ENCODE measurements at places on chromosomes 11 and 22. TPM values are rescaled to one million over a fixed set of nuclear protein-coding genes. Genes with fewer than 3 reads are reported as not detected.
A peak's percentile ranks its signal among the peaks of the same experiment; 100 is the strongest.

GRCh38 chr11:115886422-115886733, 382.2 kb upstream of the CADM1 start:
- H3K4me3 ChIP-seq, result no peak overlapping the region
- DNase-seq, result no peak
- no peak overlapping the region for H3K27ac ChIP-seq

- no peaks in the 10 kb centered on the region for H3K4me1 ChIP-seq
- H3K36me3 ChIP-seq, result no peaks in the 10 kb centered on the region
- no peak for DNase-seq
- no peak overlapping the region for H3K4me3 ChIP-seq
Observed at GRCh38 chr22:10741210-10741609, 4786.8 kb upstream of the OR11H1 start.

- no peaks in the 10 kb centered on the region for H3K36me3 ChIP-seq
- H3K4me1 ChIP-seq, result no peaks in the 10 kb centered on the region
- no peaks in the 10 kb centered on the region for H3K27me3 ChIP-seq
- H3K4me3 ChIP-seq, result no peak overlapping the region
Observed at GRCh38 chr22:48157676-48158075, 1395.2 kb downstream of the TBC1D22A start.

GRCh38 chr22:26756675-26757293, 99.4 kb downstream of the MIAT start:
- no peak overlapping the region for H3K27ac ChIP-seq
- no peaks in the 10 kb centered on the region for H3K36me3 ChIP-seq
- H3K27me3 ChIP-seq, result no peaks in the 10 kb centered on the region
- H3K4me1 ChIP-seq, result peaks cover 16% of the 10 kb centered on the region

- H3K4me1 ChIP-seq, result no peaks in the 10 kb centered on the region
- no peak for DNase-seq
- H3K4me3 ChIP-seq, result no peak overlapping the region
- H3K27ac ChIP-seq, result no peak overlapping the region
Observed at GRCh38 chr22:25680956-25681355, 61.0 kb upstream of the MYO18B start.

GRCh38 chr11:68683536-68684384, 584 bp upstream of the GAL start:
- H3K36me3 ChIP-seq, result peaks cover 7% of the 10 kb centered on the region
- H3K27me3 ChIP-seq, result peaks cover 11% of the 10 kb centered on the region
- no peak for DNase-seq
- H3K27ac ChIP-seq, result no peak overlapping the region
- H3K4me3 ChIP-seq, result peak overlapping the region; percentile 44

DNA sequence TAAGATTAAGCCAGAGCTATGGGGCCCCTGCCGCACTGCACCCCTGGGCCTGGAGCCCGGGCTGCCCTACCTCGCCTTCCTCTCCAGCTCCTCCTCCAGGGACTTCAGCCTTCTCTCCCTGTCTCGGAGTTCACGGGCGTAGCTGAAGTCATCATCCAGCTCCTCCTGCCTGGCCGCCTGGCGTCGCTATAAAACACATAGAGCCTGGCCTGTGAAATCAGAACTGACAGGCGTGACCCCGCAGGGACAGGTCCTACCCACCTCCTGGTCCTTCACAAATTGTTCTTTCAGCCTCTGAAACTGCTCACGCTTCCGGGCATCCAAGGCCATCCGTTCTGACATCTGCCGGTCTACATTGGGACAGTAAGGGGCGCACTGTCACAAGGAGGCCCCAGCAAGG, 20.8 kb downstream of the TUBGCP6 start:
- no peak for DNase-seq
- no peak overlapping the region for H3K27ac ChIP-seq
- no peaks in the 10 kb centered on the region for H3K27me3 ChIP-seq
- no peak overlapping the region for H3K4me3 ChIP-seq
- peaks cover 4% of the 10 kb centered on the region for H3K4me1 ChIP-seq

- no peak overlapping the region for H3K4me3 ChIP-seq
- no peaks in the 10 kb centered on the region for H3K4me1 ChIP-seq
- no peaks in the 10 kb centered on the region for H3K27me3 ChIP-seq
- H3K27ac ChIP-seq, result no peak overlapping the region
Observed at GRCh38 chr11:114088836-114089235, 29.3 kb downstream of the ZBTB16 start.

DNA sequence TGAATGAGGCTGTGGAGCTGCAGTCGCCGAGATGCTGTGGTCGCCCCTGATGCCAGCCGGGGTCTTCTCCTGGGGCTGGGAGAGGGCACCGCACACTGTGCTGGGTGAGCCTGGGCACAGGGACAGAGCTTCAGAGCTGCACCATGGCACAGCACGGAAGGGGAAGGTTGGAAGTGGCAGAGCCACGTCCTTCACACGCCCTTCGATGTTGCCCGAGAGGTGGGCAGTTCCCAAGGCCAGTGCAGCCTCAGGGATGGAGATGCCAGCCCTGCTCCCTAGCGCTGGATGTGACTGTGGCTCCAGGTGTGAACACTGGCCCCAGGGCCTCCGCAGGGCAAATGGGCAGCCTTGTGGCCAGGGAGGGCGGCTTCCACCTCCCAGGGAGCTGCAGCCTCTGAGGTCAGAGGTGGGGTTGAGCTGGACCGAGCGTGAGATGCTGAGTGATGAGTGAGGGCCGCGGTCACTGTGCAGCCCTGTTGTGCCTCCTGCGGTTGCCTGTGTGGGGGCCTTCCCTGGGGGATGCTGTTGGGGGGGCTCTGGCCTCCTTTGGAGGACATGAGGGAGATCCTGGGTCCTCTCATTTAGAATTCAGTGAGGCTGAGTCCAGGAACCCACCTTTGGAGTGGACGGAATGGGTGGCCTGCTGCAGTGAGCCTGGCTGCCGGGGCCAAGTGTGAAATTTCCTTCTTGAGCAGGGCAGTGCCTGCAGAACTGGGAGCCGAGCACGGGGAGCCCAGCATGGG, 1090.0 kb downstream of the BRD1 start:
- no peaks in the 10 kb centered on the region for H3K27me3 ChIP-seq
- no peaks in the 10 kb centered on the region for H3K36me3 ChIP-seq
- no peaks in the 10 kb centered on the region for H3K4me1 ChIP-seq
- no peak for DNase-seq
- no peak overlapping the region for H3K4me3 ChIP-seq
- H3K27ac ChIP-seq, result no peak overlapping the region

- H3K36me3 ChIP-seq, result no peaks in the 10 kb centered on the region
- H3K27me3 ChIP-seq, result no peaks in the 10 kb centered on the region
- no peak overlapping the region for H3K4me3 ChIP-seq
- DNase-seq, result no peak
Observed at GRCh38 chr11:34411791-34412190, 26.9 kb upstream of the CAT start.

- no peaks in the 10 kb centered on the region for H3K27me3 ChIP-seq
- no peaks in the 10 kb centered on the region for H3K36me3 ChIP-seq
- H3K27ac ChIP-seq, result no peak overlapping the region
- H3K4me3 ChIP-seq, result peak overlapping the region; percentile 3
- DNase-seq, result peak; percentile 50
Observed at GRCh38 chr11:128582496-128583366, 4.6 kb downstream of the ETS1 start.

DNA sequence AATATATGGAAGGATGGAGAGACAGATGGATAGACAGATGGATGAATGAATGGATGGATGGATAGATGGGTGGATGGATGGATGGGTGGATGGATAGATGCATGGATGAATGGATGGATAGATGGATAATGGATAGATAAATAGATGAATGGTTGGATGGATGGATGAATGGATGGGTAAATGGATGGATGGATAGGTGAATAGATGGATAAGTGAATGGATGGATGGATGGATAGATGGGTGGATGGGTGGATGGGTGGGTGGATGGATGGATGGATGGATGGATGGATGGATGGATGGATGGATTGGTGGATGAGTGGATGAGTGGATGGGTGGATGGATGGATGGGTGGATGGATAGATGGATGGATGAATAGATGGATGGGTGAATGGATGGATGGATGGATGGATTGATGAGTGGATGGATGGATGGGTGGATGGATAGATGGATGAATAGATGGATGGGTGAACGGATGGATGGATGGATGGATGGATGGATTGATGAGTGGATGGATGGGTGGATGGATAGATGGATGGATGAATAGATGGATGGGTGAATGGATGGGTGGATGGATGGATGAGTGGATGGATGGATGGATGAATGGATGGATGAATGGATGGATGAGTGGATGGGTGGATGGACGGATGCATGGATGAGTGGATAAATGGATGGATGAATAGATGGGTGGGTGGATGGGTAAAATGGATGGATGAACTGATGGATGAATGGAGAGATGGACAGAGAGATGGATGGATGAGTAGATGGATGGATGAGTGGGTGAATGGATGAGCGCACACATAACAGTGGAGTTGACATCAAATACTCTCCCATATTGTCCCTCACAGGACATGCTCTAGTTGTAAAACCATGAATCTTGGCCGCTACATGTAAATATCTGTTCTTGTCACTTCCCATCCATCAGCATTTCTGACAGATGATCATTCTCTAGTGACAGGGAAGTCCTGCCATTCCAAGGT, 8.8 kb downstream of the LSP1 start:
- no peaks in the 10 kb centered on the region for H3K36me3 ChIP-seq
- peaks cover 8% of the 10 kb centered on the region for H3K4me1 ChIP-seq
- DNase-seq, result no peak
- H3K4me3 ChIP-seq, result no peak overlapping the region

DNA sequence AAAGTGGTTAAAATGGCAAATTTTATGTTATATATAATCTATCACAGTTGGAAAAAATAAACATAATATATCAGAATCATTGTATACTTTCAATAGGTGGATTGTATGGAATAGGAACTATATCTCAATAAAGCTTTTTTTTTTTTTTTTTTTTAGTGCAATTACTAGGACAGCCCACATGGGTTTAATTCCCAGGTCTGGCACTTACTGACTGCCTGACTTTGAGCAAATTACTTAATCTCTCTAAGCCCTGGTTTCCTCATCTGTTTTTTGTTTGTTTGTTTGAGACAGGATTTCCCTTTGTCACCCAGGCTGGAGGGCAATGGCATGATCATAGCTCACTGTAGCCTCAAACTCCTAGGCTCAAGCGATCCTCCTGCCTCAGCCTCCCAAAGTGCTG, 26.1 kb upstream of the BAIAP2L2 start:
- H3K27ac ChIP-seq, result no peak overlapping the region
- no peaks in the 10 kb centered on the region for H3K27me3 ChIP-seq
- no peak overlapping the region for H3K4me3 ChIP-seq
- H3K4me1 ChIP-seq, result no peaks in the 10 kb centered on the region
- DNase-seq, result no peak
- no peaks in the 10 kb centered on the region for H3K36me3 ChIP-seq

DNA sequence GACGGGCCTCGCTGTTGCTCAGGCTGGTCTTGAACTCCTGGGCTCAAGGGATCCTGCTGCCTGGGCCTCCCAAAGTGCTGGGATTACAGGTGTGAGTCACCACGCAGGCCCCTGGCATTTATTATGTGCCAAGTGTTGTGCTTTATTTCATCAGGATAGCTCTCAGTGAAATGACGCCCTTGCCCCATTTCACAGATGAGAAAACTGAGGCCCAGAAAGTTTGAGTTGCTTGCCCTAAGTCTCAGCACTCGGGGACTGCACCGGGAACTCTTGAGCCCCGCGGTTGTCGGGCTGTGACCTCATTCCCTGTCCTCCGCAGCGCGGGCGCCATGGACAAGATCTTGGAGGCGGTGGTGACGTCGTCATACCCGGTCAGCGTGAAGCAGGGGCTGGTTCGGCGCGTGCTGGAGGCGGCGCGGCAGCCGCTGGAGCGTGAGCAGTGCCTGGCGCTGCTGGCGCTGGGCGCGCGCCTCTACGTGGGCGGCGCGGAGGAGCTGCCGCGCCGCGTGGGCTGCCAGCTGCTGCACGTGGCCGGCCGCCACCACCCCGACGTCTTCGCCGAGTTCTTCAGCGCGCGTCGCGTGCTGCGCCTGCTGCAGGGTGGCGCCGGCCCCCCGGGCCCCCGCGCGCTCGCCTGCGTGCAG, 7.3 kb downstream of the USP35 start:
- H3K36me3 ChIP-seq, result no peaks in the 10 kb centered on the region
- no peaks in the 10 kb centered on the region for H3K4me1 ChIP-seq
- H3K27me3 ChIP-seq, result no peaks in the 10 kb centered on the region
- no peak overlapping the region for H3K4me3 ChIP-seq
- DNase-seq, result no peak

- no peak for DNase-seq
- no peaks in the 10 kb centered on the region for H3K4me1 ChIP-seq
- H3K36me3 ChIP-seq, result no peaks in the 10 kb centered on the region
- no peak overlapping the region for H3K4me3 ChIP-seq
Observed at GRCh38 chr11:88744140-88744539, 321.6 kb downstream of the GRM5 start.

GRCh38 chr11:44718612-44719390, 8.0 kb upstream of the TSPAN18 start:
- H3K27ac ChIP-seq, result no peak overlapping the region
- no peak overlapping the region for H3K4me3 ChIP-seq
- H3K4me1 ChIP-seq, result no peaks in the 10 kb centered on the region
- H3K27me3 ChIP-seq, result 0 out of 2 replicates have a peak, but pooled peaks cover 8% of the 10 kb centered on the region
- DNase-seq, result no peak

DNA sequence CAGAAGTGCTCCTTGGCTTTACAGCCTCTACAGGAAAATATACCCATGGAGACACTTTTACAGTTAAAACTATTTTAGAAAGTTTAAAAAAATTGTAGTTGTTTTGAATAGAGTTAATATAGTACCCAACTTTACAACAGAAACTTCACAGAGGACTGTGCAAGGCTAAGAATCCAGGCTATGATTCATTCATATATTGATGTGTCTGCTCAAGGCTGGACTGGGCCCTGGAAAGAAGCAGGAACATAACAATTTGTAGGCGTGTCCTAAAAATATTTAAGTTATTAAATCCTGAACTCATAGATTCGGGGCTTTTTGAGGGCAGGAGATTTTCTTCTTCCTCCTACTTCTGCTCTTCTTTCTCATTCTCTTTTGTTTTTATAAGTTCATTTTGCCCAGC, 291.5 kb upstream of the CCDC179 start:
- no peak overlapping the region for H3K4me3 ChIP-seq
- H3K27me3 ChIP-seq, result no peaks in the 10 kb centered on the region
- no peaks in the 10 kb centered on the region for H3K36me3 ChIP-seq
- H3K27ac ChIP-seq, result no peak overlapping the region
- DNase-seq, result no peak

Gene ART5
- total RNA-seq, result 7.2 TPM

Gene CATSPER1
- total RNA-seq, result not detected

Gene DGCR2
- 65.5 TPM for total RNA-seq
